ENCODE measurements at places on chromosomes 1 and 21. TPM values are rescaled to one million over a fixed set of nuclear protein-coding genes. Genes with fewer than 3 reads are reported as not detected.

AMY2B gene
- total RNA-seq = 54.5 TPM

KRTAP27-1 gene
- not detected for total RNA-seq

S100B gene
- 22.5 TPM for total RNA-seq

NHLH1 gene
- total RNA-seq = 14.3 TPM

PPCS gene
- total RNA-seq = 17.7 TPM

GNAT2 gene
- not detected for total RNA-seq

CFAP141 gene
- not detected for total RNA-seq

LCK gene
- total RNA-seq = 0.64 TPM

DNA sequence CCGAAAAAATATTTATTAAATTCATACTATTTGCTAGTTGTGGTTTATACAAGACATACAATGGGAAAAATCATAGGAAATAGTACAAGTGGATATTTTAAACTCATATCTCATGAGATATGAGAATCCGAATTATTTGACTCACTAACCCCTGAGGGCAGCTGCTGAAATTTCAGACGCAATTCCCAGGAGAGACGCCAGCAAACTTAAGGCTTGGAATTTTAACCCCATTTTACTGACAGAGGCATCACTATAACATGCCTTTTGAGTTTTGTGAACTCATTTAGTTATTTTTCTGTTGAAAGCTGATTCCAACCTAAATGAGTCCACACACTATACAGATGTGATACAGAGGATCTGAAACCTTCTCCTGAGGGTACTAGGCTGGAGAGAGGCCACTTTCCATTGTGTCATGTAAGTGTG is 5.9 kb upstream of the MROH9 start:
- DNase-seq = no peak

DNA sequence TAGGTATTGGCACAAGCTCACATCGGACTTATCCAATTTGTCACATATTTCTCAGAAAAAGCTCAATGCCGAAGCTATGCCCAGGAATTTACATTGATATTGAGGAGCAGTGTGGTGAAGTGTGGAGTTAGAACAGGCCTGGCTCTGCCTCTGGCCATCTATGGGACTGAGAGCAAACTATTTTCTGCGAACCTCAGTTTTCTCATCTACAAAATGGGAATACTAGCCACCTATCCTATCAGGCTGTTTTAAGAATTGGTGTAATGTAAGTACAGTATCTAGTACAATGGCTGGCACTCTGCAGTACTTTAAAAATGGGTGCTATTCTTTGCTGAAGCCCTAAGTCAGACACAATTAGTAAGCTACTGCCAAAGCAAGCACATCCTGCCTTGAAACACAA is 47.2 kb downstream of the ARHGEF11 start:
- no peak for DNase-seq

- DNase-seq = no peak
These were observed 191.2 kb downstream of the DISC1 start for GRCh38 chr1:231817801-231818200.

DNA sequence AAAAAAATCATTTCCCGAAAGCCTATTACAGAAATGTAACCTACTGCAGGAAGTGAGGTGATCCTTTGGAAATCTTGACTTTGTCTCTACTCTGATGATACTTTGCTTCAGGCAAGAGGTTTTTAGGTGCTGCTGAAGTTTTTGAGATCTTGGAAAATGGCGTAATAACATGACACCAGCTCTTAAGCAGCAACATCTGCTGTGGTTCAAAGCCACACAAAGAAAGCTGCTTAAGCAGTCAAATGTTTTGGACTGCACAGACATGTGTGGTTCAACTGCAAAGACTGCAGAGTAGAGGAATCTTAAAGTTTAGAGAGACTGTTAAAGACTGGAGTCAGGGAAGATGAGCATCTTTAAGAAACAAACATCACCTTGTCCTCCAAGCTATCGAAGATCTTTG is 139.0 kb downstream of the RASAL2 start:
- no peak for DNase-seq

GRCh38 chr1:205458777-205459566 is 3.1 kb upstream of the BLACAT1 start:
- DNase-seq = no peak

DNA sequence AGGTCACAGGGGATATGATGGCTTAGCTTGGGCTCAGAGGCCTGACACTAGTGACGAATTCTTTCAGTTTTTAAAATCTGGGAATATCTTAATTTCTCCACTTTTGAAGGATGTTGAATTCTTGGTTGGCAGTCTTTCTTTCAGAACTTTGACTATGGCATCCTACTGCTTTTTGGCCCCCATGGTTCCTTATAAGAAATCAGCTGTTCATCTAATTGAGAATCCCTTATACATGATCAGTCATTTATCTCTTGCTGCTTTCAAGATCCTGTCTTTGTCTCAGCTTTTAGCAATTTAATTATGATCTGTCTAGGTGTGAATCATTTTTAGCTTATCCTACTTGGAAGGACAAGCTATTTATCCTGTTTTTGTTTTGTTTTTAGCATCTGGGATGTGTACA is 31.2 kb upstream of the F3 start:
- DNase-seq = no peak

- DNase-seq = no peak
These were observed 49.0 kb downstream of the CLDN17 start for GRCh38 chr21:30117631-30118030.

GRCh38 chr1:231279683-231280082 is 38.7 kb downstream of the GNPAT start:
- no peak for DNase-seq

DNA sequence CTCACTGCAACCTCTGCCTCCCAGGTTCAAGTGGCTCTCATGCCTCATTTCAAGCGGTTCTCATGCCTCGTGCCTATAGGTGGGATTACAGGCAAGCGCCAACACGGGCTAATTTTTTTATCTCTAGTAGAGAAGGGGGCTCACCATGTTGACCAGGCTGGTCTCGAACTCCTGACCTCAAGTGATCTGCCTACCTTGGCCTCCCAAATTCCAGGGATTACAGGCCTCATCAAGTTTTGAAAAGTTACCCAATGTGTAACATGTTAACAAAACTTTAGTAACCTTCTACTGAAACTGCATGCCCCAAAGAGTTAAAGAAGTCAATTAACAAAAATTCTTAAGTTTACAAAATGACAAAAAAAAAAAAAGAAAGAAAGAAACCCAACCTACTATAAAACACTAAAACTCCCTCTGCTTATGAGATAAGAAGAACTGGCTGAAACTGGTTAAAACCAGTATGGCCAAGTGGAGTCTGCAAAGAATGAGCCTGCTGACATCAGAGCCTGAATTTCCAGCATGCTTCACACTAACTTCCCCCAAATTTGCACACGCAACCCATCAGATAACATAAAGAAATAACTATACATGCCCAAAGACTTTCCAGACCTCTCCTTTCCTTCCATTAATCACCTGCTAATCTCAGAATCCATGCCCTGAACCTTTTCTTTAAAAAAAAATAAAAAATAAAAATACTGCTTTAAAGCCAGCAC is 25.5 kb upstream of the PSMG1 start:
- no peak for DNase-seq

- no peak for DNase-seq
These were observed 150.8 kb downstream of the MAST2 start for GRCh38 chr1:45953934-45954847.
